ENCODE measurements at places on chromosomes 11 and 22.

GRCh38 chr11:80031014-80031600, 590.3 kb upstream of the TENM4 start:
- DNase-seq = no peak

DNA sequence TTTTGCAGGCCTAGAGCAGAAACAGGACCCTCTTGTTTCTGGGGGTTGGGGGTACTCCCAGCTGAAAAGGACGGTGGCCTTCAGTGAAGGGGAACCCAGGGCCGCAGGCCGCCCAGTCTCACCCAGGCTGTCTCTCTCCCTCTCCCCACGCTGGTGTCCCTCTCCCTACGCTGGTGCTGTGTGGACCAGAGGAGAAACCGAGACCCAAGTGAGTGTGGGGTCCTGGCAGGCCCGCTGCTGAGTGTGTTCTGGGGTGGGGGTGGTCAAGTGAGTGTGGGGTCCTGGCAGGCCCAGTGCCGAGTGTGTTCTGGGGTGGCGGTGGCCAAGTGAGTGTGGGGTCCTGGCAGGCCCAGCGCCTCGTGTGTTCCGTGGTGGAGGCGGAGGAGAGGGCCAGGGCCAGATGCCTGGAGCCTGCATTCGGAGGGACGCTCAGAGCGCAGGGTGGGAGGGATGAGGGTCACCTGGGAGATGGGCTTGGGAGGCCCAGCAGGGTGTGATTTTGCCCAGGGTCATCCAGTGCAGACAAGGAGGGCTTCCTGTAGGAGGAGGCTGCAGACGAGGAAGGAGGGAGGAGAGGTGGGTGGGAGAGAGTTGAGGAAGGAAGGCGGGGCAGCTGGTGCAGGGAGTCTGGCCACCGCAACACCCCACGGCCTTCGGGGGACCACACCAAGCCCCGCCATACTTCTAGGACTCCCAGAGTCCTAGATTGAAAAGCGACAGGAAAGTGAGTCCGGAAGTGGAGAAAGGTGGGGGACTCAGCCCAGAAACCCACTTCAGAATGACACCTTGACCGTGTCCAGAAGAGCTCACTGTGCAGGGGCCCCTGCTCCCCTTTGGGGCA, 10.3 kb downstream of the TNNT3 start:
- DNase-seq = no peak

GRCh38 chr22:43341565-43341964, 1.6 kb downstream of the SCUBE1 start:
- DNase-seq = no peak

GRCh38 chr11:680970-681369, 14.1 kb downstream of the DEAF1 start:
- no peak for DNase-seq

DNA sequence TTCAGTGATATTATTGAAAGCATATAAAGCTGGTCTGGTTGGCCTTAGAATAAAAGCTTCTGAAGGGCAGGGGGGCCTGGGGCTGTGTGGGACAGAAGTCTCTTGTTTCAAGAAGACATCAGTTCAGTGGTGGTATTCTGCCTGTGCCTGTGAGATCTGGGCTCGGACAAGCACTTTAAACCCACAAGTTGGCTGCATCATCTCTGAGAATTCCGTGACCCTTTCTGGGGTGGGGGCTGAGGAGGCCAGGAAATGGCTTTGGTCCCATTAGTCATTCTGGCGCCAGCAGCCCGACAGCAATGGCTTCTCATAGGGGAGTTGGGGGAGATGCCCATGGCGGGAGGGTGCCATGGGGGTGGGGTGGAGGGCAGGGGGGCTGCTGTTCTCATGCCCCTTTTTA, 104.1 kb downstream of the PKNOX2 start:
- DNase-seq = no peak

- DNase-seq = peak; percentile 12
Measured at GRCh38 chr11:45964911-45965389, 42.5 kb downstream of the LARGE2 start.

DNA sequence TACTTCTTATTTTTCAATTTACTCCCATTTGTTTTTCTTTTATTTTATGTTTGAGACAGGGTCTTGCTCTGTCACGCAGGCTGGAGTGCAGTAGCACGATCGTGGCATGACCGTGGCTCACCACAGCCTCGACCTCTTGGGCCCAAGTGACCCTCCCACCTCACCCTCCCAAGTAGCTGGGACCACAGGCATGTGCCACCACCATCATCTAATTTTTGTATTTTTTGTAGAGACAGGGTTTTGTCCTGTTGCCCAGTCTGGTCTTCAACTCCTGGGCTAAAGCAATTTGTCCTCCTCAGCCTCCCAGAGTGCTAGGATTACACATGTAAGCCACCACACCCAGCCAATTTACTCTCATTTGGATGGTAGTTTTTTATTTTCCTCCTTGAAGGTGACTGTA, 679.3 kb upstream of the CCDC179 start:
- no peak for DNase-seq

DNA sequence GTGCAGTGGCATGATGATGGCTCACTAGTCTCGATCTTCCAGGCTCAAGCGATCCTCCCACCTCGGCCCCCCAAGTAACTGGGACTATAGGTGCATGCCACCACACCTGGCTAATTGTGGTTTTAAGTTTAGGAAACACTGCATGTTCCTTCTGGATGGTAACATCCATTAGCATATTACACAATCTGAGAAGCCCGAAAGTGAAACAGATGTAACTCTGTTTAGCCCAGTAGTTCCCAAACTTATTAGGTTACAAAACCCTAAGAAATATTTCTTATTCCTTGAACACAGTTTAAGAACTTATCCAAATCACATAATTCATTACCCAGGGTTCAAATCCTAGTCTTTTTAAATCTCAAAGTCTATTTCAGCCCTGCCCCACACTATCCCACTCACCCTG, 28.3 kb downstream of the POLDIP3 start:
- no peak for DNase-seq

GRCh38 chr11:11985954-11986949, 22.2 kb downstream of the DKK3 start:
- DNase-seq = no peak

DNA sequence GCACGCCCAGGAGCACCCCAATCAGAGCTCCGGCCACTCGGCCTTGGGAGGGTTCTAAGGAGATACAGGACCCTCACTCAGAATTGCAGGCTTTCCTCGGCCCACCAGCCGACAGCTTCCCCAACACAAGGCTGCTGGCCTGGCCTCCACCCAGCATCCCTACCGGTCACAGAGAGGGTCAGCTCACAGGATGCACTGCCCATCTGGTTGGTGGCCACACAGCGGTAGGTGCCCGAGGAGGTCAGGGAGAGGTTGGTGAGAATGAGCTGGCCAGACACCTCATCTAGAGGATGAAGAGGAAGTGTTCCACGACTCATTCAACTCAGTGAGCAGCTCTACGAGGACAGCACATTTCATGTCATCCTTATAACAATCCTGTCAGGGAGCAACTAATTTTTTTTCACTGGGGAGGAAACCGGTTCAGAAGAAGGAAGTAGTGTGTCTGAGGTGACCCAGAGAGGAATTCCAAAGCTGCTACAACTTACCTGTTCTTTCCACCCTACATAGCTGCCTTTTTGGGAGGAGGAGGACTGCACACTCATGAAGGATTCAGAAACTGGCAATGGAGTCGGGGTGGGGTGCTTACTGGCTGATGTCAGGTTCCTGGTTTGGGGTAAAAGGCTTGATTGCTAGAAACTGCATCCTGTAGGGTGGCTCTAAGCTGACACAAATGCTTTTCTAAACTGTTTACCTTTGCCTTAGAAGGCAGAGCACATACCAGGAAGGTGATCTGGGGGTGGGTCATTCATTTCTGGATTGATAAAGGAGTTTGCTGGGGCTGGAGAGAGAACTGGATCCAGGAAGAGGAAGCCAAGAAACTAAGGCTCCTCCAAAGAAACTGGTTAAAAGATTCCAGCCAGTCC, 3.3 kb downstream of the VSIG2 start:
- DNase-seq = no peak

DNA sequence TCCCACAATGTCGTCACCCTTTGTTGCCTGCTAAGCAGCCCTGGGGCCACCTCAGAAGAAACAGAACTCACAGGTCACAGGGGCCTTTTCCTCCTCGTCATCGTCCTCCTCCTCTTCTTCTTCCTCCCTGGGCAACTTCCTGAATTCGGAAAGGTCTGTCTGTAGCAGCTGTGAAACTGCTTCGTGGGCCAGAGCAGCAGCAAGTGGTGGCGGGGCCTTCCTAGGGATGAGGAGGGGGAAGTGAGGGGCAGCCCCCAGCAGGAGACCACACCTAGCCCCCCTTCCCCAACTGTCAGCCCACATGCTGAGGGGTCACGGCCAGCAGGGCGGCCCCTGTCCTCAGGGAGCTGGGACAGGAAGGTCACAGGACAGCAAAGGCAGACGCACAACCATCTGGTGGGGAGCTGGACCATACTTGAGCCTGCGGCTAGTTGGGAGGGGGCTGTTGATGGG, 13.2 kb downstream of the PPM1F start:
- no peak for DNase-seq

DNA sequence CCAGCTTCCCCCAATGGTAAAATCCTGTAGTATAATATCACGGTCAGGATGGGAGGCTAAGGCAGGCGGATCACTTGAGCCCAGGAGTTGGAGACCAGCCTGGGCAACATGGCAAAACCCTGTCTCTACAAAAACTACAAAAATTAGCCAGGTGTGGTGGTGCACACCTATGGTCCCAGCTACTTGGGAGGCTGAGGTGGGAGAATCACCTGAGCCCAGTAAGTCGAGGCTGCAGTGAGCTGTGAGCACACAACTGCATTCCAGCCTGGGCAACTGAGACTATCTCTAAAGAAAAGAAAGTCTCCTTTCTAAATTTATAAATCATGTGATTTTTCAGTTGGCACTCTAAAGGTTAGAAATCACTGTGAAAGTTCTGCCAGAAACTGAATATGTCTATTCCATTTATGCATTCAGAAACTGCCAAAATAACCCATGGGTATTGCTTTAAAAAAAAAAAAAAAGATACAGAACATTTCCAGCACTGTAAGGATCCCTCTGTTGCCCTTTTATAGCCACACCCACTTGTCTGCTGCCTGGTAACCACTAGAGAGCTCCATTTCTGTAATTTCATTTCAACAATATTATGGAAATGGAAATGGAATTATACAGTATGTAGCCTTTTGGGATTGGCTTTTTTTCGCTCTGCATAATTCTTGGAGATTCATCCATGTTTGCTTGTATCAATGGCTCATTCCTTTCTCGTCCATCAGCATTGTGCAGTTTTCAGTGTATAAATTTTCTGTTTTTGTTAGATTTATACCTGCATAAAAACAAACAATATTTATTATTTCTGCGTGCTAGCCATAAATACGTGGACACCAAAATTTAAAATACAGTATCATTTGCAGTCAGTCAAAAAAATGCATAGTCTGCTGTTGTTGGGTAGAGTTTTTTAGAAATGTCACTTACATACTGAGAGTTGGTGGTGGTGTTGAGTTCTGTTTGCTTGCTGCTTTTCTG, 9.4 kb downstream of the CDC45 start:
- no peak for DNase-seq

DNA sequence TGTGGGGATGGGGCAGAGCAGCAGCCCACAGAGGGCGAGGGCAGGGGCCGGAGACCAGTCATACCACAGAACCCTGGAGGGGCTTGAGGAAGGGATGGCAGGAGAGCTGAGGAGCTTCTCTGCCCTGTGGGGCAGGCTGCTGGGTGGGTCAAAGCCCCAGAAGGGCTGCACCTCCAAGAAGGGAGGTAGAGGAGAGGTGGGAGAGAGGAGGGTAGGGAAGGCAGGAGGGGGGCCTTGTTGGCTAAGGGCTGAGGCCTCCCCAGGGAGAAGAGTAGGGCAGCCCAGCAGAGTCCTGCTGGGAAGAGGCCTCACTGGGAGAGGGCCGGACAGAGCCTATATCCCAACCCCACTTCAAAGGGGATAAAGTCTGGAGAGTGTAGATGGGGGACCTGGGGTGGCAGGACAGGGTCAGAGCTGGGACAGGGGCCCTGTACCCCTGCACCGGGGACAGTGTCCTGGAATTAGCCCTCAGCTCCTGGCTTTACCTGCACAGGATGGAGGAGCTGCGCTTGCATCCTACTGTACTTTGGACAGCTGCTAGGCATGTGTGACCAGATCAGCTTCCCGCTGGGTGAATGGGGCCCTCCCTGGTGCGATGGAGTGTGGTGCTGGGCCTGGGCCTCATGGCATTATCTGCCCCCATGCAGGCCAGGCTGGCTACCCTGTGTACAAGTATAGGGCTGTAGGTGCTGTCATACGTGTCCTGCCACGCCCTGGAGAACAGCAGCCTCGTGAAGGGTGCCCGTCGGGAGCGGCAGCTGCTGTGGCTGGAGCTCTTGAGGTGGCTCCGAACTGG, 7.3 kb downstream of the DGCR6L start:
- DNase-seq = no peak

GRCh38 chr11:61756452-61757212, 4.2 kb downstream of the MYRF start:
- DNase-seq = no peak

DNA sequence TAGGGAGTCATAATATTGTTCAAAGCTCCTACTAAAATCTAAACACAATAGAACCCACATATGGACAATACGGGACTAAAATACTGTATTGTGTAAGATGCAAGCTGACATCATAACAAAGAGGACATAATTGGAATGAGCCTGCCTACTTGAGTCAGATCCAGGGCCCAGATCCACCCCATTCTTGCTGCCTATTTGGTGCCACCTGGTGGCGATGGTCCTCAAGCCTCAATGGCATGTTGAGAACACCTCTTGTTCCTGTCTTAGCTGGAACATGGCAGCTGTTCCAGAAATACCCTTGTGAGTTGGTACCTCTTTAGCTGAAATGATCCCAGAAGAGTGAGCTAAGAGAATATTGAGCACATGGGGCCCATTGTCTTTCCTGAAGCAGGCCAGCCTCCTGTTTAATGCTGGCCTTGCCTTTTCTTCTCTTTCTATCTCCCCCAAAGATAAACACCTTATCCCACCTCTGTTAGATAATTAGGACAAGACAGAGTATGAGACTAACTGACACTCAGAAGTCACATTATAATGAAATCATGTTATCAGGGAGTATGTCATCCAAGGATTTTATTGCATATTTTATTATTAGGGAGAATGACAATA, 680.9 kb upstream of the ANO5 start:
- no peak for DNase-seq

- no peak for DNase-seq
Measured at GRCh38 chr11:61091373-61092279, 10.7 kb upstream of the CD5 start.

GRCh38 chr11:115238086-115238485, 266.1 kb downstream of the CADM1 start:
- no peak for DNase-seq

DNA sequence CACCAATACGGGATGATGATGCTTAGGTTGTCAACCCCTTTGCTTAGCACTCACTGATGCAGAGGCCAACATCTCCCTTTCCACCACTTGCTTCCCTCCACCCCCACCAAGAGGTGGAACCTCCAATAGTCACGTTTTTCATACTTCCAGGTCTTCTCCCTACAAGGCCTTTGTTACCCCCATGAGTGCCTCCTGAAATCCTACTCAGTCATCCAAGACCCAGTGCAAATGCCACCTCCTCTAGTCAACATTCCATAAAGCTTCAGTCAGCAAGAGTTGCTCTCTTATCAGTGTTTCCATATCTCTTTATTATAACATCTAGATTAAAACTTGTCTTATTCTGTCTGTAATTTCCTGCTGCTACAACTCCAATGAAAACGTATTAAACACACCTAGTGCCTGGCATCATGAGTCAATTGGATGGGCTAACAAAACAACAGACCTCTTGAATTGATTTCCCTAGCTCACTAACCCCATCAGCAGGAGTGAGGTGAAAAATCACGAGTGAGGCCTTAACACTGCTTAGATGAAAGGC, 370.7 kb upstream of the CCDC90B start:
- DNase-seq = no peak

- no peak for DNase-seq
Measured at GRCh38 chr11:79352349-79352703, 88.5 kb downstream of the TENM4 start.

GRCh38 chr22:31605851-31606585, 56.0 kb downstream of the PISD start:
- no peak for DNase-seq

- no peak for DNase-seq
Measured at GRCh38 chr22:49586244-49586748, 241.4 kb downstream of the BRD1 start.
